ENCODE measurements at places on chromosomes 7 and 10.

GRCh38 chr10:100291356-100291755, 4.9 kb upstream of the BLOC1S2 start:
- DNase-seq, result no peak

DNA sequence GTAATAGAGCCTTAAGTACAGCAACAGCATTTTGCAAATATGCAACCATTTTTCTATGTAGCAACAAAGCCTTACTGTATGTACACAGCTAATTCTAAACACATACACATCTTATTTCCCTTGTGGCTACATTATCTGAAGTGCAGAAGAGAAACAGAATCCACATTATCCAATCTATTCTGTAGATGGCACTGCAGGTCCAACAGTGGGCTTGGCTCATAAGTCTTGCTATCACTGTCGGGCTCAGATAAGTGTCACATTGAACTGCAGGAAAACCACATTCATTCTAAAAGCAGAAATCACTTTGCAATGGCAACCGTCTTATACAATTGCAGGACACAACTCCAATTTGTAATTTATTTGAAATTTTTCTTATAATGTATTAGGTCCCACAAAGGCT, 109.8 kb upstream of the NOBOX start:
- no peak for DNase-seq

DNA sequence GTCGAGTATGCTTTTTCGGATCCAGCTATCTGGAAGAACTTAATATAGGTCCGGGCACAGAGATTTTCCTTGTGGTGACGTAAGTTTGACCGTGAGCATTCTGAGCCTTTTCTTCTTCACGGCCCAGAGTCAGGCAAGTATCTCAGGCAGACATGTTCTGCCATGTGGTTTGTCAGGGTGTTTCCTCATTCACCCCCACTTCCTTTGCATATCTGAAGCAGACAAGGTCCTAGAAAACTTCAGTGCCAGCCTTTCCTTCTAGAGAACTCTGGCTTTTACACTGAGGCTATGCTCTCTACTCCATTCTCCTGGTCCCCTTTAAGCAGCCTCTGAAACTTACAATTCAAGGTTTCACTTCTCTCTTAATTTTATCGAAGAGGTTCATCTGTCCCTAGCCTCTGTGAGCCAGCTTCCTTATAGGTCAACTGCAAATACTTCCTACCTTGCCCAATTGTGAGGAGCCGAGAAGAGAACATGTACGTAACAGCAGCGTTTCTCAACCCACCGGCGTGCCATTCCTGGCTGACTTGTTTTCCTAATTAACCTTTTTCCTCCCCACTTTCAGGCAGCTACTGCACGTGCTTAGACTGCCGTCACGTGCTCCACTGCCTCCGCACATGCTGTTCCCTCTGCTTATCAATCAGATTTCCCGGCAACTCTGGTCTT, 47.3 kb downstream of the CDCA7L start:
- DNase-seq, result no peak

DNA sequence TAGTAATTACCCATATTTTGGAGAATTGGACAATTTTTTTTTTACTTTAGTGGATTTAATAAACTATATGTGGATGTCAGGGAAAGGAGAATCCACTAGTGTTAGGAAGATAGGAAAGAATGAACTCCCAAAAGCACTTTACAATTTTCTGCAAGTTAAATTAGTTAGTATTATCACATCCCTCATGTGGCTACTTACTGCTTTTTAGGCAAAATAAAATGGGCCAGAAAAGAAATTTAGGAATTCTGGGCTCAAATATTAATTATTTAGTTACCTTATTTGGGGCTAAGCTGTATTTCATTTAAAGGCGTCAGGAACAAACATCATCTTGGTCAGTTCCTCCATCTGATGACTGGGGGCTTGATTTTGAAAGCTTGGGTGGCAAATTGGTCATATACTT, 4.8 kb upstream of the CUX1 start:
- DNase-seq, result no peak

DNA sequence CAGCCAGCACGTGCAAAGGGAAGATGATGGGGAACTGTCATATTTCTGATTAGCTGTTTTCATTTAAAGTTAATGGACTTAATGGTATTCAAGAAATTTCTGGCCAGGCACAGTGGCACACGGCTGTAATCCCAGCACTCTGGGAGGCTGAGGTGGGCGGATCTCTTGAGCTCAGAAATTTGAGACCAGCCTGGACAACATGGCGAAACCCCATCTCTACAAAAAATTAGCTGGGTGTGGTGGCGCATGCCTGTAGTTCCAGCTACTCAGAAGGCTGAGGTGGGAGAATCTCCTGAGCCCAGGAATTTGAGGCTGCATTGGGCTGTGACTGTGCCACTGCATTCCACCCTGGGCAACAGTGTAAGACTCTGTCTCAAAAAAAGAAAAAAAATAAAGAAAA, 18.7 kb downstream of the STN1 start:
- no peak for DNase-seq

DNA sequence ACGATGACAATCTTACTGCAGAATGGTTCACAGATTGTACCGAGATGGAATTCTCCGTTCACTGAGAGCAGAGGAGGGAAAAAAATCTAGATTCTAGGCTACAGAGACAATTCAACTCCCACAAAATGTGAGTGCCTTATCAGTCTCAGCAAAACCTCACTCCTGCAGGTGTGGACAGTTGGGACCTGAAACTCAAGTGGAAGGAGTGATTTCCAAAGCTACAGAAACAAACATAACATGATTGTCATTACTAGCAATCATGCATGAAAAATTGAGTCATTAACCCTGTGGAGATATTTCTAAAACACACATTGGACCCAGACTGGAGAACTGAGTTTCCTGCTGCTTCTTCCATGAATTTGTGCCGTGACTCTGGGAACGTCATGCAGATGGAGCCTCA, 70.3 kb downstream of the CALML3 start:
- DNase-seq, result no peak

- DNase-seq, result no peak
These were observed 85.2 kb upstream of the GLCCI1 start for GRCh38 chr7:7883394-7883793.

- peak; percentile 36 for DNase-seq
These were observed 13.1 kb upstream of the HABP2 start for GRCh38 chr10:113539789-113540188.

GRCh38 chr10:65149878-65150277, 1628.7 kb downstream of the REEP3 start:
- DNase-seq, result no peak

GRCh38 chr7:51234139-51234538, 82.5 kb downstream of the COBL start:
- DNase-seq, result no peak

GRCh38 chr10:35328404-35329037, 7.8 kb upstream of the CCNY start:
- DNase-seq, result no peak

DNA sequence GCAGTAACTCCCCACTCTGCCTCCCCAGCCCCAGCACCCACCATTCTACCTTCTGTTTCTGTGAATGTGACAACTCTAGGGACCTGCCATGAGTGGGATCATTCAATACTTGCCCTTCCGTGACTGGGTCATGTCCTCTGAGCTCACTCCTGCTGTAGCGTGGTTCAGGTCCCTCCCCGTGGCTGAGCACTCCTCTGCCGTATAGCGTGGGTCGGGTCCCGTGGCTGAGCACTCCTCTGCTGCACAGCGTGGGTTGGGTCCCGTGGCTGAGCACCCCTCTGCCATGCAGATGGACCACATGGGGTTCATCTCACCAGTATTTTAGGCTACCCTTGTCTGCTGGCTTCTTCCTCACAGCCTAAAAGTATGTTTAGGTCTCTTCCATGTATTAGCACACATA, 43.0 kb downstream of the INSIG1 start:
- DNase-seq, result no peak

- no peak for DNase-seq
These were observed 10.1 kb downstream of the CALHM2 start for GRCh38 chr10:103442031-103442461.

DNA sequence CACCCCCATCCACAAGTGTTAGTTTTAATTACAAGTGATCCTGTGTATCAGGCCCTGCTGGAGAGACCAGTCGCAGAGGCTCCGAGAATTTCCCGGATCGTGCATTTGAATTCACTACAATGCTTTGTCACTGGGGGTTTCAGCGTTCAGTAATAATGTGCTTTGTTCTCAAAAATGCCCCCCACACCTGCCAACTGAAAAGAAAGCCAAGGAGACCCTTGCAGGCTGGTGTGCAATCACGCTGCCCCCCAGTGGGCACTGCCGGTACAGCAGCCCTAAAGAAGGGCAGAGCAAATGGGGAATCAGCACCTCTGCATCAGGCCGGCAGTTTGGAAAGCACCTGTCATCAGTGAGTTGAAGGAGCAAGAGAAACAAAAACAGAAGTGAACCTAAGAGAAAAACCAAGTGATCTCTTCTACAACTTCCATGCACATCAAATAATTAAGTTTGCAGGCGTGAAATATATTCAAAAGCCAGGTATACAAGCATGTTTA, 177.6 kb downstream of the PARD3 start:
- DNase-seq, result no peak

DNA sequence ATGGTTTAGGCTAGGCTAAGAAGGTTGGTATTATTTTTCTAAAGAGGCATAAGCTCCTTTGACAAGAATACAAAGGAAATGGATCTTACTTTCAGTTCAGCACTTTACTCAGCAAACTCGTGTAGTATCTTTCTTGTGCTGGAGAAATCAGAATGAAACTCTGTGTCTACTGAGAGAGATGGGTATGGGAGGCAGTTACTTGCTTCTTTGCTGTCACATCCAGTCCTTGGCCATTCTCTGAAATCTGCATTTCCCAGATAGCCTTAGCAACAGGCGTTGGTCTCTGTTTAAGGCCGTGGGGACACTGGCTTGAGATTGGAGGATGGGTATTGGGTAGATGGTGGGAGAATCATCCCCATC, 180.5 kb downstream of the NRP1 start:
- DNase-seq, result no peak

GRCh38 chr7:46191776-46192175, 270.7 kb upstream of the IGFBP3 start:
- DNase-seq, result no peak

DNA sequence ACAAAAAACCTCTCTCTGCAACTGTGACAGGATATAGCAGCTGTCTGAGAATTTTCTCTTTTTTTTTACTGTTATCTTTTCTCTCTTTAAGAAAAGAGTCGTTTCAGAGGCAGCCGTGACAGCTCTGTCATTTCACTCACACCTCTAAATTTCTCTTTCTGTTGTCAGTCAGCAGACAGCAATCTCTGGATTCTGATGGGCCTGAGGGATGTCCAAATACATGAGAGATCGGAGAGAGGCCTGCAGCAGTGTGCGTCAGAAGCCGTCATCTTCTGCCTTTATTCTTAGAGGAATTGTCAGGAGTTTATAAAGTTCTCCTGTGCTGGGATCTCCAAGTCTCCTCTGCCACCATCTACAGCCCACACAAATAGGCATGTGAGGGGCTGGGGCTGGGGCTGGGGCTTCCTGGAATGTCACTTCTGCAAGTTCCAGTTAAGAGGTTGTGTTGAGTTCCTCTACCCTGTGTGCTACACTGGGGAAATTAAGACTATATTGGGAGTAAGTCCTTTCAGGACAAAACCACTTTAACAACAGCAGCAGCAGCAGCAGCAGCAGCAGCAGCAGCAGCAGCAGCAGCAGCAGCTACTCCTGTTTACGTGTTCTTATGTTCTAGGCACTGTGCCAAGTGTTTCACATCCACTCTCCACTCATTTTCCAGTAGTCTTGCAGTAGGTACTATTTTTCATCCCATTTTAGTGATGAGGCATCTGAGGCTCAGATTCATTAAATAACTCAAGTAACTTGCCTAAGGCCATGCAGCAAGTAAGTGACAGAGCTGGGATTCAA, 541.3 kb downstream of the LRMDA start:
- DNase-seq, result no peak

- DNase-seq, result no peak
These were observed 477.1 kb downstream of the RPS24 start for GRCh38 chr10:78510566-78511323.

DNA sequence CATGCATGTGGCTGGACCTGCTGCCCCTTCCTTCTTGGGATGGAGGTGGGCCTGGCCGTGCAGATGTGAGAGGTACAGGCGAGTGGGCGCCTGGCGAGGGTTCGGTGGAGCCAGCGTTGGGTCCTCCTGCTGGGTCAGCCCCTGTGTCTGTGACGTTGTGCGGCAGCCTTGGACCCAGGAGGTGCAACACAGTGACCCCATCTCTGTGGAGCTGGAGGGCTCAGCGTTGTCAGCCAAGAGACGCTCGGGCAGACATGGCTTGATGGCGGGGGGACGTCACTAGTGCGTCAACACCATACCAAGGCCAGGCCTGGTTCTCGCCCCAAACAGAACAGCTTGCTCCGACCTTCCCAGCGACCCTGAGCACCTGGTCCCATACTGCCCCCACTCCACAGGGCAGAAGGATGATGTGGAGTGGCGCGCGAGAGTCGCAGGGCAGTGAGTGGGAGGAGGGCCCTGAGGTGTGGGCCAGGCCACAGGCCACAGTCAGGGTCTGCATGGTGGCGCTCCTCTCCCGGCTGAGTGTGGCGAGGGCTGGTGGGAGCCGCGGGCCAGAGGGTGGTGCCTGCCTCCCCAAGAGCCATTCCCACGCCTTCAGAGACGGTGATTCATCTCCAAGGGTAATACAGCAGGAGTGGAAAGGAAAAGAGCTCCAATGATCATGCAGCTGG, 184.4 kb downstream of the DNAJB6 start:
- no peak for DNase-seq

- no peak for DNase-seq
These were observed 2.9 kb downstream of the KLF6 start for GRCh38 chr10:3782146-3782450.

- DNase-seq, result no peak
These were observed 7.9 kb downstream of the NUB1 start for GRCh38 chr7:151349507-151349853.

- no peak for DNase-seq
These were observed 4.4 kb downstream of the ZMIZ1 start for GRCh38 chr10:79072994-79073645.

GRCh38 chr10:22053048-22053447, 49.5 kb upstream of the DNAJC1 start:
- DNase-seq, result no peak

DNA sequence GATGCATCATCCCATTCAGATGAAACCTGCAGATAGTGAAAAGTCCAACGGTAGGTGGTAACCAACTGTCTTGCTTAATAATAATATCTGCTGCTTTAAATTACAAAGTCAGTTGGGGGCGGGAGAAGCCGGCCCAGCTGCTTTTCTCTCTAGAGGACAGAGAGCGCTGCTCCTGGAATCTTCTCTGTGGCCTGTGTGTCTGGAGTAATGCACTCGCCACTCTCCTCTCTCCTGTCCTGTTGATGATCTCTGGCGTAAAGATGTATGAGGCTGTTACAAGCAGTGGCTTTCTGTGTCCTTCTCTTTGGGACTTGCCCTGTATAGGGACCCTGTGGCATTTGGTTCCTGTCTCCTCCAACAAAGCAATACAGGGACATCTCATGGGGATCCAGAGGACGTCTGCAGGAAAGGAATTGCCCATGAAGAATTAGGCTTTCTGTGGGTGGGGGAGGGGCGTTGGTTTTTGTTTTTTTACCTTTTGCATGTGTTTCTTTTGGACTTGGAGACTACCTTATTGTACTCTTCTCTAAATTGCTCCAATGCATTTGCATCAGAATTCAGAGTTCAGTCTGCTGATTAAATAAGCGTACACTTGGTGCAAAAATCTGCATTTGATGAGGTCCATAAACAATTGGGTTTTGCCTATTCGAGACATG, 231.6 kb downstream of the CELF2 start:
- DNase-seq, result no peak

GRCh38 chr7:99011341-99011705, 132.6 kb downstream of the SMURF1 start:
- no peak for DNase-seq

Measured in GOT3 (cell line).